ENCODE measurements at places on chromosomes 6 and 20. TPM values are rescaled to one million over a fixed set of nuclear protein-coding genes. Genes with fewer than 3 reads are reported as not detected.

Gene NOTCH4
- total RNA-seq, result 2.6 TPM

Gene MOG
- total RNA-seq, result not detected

Gene NTSR1
- total RNA-seq, result 0.08 TPM

Gene AAR2
- 14.1 TPM for total RNA-seq

Gene LYRM4
- total RNA-seq, result 4.4 TPM

Gene SLC52A3
- total RNA-seq, result 0.08 TPM

Gene HMGA1
- 4.2 TPM for total RNA-seq

Gene ENPP5
- total RNA-seq, result 3.2 TPM

Gene MYL9
- 0.98 TPM for total RNA-seq

DNA sequence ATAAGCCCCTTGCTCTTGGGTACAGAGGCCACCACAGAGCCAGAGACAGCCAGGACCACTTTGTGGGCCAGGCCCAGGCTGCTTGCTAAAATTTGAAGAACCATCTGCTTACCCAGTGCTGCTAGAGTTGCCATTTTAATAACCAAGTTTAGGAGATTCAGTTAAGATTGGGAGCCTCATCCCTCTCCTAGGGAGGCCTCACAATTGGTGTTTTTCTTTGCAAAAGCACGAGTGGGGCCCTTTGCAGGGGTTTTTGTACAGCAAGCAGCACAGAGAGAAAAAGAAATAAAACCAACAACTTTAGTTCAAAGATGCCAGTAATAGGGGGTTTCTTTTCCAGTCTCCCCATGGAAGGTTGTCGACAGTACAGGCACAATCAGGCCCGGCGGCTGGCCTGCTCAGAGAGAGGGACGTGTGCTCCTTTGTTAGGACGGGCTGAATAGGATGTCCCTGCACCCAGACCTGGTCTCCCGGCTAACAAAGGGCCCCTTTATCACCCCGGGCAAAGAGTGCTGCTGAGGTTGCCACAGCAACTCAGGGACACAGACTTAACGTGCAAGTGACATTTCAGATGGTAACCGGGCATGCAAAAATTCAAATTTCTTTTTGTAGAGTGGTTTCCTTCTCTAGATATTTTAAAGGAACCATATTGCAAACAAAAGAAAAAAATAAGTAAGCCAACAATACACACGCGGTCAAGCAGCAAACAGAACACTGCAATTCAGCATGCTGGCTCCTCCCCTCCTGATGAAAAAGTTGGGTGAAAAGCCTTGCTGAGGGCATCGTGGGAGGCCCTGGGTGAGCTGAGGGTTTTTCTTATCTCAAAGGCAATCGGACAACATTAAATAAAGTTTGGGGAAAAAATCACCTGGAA lies 10.5 kb upstream of the TOX2 start:
- no peaks in the 10 kb centered on the region for H3K36me3 ChIP-seq
- no peaks in the 10 kb centered on the region for H3K27me3 ChIP-seq
- H3K4me1 ChIP-seq, result peaks cover 16% of the 10 kb centered on the region

- H3K4me1 ChIP-seq, result no peaks in the 10 kb centered on the region
- no peak overlapping the region for H3K27ac ChIP-seq
- H3K4me3 ChIP-seq, result no peak overlapping the region
- H3K27me3 ChIP-seq, result no peaks in the 10 kb centered on the region
- no peaks in the 10 kb centered on the region for H3K36me3 ChIP-seq
Observed at GRCh38 chr6:5334341-5334740, 73.0 kb downstream of the FARS2 start.

GRCh38 chr6:22113026-22113766 lies 183.6 kb downstream of the PRL start:
- DNase-seq, result no peak
- no peaks in the 10 kb centered on the region for H3K36me3 ChIP-seq
- no peak overlapping the region for H3K4me3 ChIP-seq
- H3K27me3 ChIP-seq, result no peaks in the 10 kb centered on the region
- H3K4me1 ChIP-seq, result no peaks in the 10 kb centered on the region

GRCh38 chr20:20369250-20370093 lies 1.6 kb downstream of the INSM1 start:
- no peak overlapping the region for H3K4me3 ChIP-seq
- H3K4me1 ChIP-seq, result peaks cover 33% of the 10 kb centered on the region
- H3K27me3 ChIP-seq, result no peaks in the 10 kb centered on the region
- H3K27ac ChIP-seq, result no peak overlapping the region
- no peak for DNase-seq

- H3K27ac ChIP-seq, result no peak overlapping the region
- no peaks in the 10 kb centered on the region for H3K27me3 ChIP-seq
- no peaks in the 10 kb centered on the region for H3K4me1 ChIP-seq
- H3K4me3 ChIP-seq, result no peak overlapping the region
- no peaks in the 10 kb centered on the region for H3K36me3 ChIP-seq
- DNase-seq, result no peak
Observed at GRCh38 chr20:13441388-13441787, 197.3 kb downstream of the TASP1 start.

DNA sequence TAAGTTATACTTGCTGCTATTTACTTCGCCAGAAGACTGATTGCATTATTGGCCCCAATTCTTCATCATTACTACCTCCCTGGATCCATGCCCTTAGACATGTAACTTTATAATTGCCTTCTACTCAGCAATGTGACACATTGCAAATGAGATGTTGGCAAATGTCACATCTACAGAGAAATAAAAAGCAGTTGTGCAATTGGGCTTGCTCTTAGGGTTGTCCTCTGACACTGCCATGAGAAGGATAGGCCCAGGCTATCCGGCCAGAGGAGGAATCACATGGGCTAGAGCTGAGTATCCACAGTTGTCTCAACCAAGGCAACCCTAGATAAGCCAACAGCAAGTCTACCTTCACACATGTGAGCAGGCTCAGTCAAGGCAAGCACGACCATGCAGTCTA lies 447.0 kb downstream of the PLCB1 start:
- no peaks in the 10 kb centered on the region for H3K36me3 ChIP-seq
- no peak overlapping the region for H3K27ac ChIP-seq
- DNase-seq, result no peak
- H3K4me1 ChIP-seq, result no peaks in the 10 kb centered on the region

DNA sequence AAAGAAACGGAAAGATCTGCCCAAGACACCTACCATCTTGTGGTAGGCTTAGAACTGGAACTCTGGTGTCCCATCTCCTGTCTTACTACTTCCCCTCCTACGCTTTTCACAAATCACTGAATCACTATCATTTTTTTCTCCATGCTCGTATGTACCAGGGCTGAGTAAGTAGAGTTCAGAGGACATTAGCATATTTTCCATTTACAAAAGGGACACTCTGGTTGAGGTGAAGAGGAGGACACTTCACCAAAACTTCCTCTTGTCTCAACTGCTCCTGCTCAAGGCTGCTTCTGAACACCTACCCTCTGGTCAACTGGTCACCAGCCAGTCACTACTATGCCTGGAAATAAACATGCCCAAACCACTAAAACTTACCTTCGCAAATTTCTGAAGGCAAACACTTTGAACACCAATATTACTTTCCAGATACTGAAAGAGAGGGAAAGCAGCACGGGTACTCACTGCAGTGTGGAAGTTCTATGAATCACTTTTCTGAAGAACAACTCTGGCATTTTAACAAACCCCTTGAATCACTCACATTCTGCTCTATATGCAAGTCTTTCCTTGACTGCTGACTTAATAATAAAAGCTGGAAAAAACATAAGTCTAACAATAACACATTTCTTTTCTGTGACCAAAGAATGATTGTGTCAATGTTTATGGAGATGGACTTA lies 123.3 kb downstream of the INSM1 start:
- H3K27ac ChIP-seq, result no peak overlapping the region
- DNase-seq, result no peak
- H3K4me3 ChIP-seq, result no peak overlapping the region
- H3K27me3 ChIP-seq, result no peaks in the 10 kb centered on the region
- H3K36me3 ChIP-seq, result peaks cover 45% of the 10 kb centered on the region

- no peaks in the 10 kb centered on the region for H3K4me1 ChIP-seq
- H3K36me3 ChIP-seq, result no peaks in the 10 kb centered on the region
- no peaks in the 10 kb centered on the region for H3K27me3 ChIP-seq
- no peak for DNase-seq
- no peak overlapping the region for H3K4me3 ChIP-seq
Observed at GRCh38 chr20:15575255-15575654, 998.0 kb downstream of the KIF16B start.

GRCh38 chr6:143429970-143430369 lies 20.5 kb downstream of the ADAT2 start:
- H3K27ac ChIP-seq, result no peak overlapping the region
- DNase-seq, result no peak
- no peaks in the 10 kb centered on the region for H3K36me3 ChIP-seq
- H3K27me3 ChIP-seq, result no peaks in the 10 kb centered on the region
- peaks cover 25% of the 10 kb centered on the region for H3K4me1 ChIP-seq

DNA sequence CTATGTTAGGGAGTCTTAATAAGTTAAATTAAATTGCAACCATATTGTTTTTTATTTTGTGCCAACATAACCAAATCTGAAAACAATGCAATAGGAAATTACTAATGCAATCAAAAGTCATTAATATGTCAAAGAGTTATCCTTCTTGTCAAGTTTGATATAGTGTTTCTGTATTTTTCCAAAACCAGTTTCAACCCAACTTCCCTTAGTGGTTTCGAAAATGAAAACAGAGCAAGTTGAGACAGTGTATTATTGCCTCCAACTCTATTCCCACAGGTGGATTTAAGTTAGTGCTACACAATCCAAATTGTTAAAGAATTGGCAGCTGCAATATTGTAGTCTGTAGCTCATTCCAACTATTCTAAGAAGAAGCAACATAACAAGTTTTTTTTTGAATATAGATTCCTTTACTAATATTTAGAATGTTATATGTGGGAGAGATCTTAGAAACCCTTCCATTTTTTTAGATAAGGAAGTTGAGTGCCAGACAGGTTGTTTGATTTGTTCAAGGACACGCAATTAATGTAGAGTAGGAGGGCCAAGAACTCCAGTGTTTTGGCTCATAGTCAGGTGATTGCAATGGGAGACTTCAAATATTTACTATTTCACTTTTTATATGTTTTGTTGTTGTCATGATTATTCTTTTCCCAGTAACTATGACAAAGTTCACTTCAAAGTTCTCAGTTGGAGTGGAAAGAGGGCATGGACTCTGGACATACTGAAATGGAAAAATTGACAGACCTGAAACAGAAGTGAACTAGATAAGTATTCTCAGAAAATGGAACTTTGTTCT lies 282.4 kb upstream of the HSF2 start:
- DNase-seq, result no peak
- no peak overlapping the region for H3K27ac ChIP-seq
- no peaks in the 10 kb centered on the region for H3K4me1 ChIP-seq
- no peaks in the 10 kb centered on the region for H3K27me3 ChIP-seq

DNA sequence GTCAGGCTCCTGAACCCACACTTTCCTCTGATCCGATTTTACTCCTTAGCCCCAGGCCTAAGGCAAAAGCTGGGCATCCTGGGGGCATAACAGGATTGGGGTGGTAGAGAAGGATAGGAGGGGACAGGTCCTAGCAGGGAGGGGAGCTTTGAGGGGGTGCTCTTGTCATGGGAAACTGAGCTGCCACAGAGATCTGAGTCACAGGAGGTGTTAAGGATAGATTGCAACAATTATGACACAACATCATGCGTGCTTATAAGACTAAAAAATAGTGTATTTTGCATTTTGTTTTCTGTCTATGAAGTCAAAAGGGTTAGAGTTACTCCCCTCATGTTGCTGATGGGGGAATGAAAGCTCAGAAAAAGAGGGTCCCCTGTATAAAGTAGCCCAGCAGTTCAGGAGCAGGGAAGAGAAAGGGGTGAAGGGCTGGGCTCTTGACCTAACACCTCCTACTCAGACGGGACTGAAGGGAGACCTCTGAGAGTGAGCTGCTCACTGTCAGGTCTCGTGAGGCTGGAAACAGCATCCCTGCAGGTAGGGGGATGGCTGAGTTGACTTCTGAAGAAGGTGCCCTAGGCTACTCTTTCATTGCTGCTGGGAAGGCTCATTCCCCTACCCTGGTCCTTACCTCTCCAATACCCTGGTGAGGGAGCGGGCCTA lies 2.0 kb downstream of the GLP1R start:
- H3K4me1 ChIP-seq, result peaks cover 10% of the 10 kb centered on the region
- DNase-seq, result no peak
- H3K27me3 ChIP-seq, result peaks cover 5% of the 10 kb centered on the region
- H3K27ac ChIP-seq, result no peak overlapping the region

DNA sequence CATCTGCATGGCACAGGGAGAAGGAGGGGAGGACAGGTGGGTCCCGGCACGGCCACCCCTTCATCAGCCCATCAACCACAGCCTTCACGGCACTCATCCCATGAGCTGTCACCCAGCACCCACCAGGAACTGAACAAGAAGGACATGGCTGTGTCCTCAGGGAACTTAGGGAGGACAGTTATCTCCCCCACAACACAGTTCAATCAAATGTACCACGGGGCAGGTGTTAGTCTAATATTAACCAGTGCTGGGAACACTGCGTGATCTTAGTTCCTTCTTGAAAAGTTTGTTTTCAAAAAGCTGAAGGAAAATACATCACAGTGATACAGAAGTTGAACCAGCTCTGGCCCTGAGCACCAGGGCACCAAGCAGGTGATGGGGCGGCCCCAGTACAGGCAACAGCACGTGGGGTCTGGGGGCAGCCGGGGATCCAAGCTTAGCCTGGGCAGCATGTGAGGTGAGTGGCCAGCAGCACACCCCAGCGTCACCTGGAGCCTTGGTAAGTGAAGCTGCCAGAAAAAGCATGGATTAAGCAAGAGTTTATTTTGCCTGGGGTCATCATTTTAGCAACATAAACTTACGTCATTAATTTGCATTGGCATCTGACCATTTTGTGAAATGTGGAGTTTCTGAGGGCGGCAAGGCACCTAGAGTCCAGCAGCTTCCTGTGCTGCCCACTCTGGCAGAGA lies 35.5 kb upstream of the AFDN start:
- H3K27ac ChIP-seq, result peak overlapping the region; percentile 98
- peaks cover 67% of the 10 kb centered on the region for H3K4me1 ChIP-seq
- DNase-seq, result peak; percentile 53
- peak overlapping the region; percentile 71 for H3K4me3 ChIP-seq
- H3K36me3 ChIP-seq, result peaks cover 4% of the 10 kb centered on the region

DNA sequence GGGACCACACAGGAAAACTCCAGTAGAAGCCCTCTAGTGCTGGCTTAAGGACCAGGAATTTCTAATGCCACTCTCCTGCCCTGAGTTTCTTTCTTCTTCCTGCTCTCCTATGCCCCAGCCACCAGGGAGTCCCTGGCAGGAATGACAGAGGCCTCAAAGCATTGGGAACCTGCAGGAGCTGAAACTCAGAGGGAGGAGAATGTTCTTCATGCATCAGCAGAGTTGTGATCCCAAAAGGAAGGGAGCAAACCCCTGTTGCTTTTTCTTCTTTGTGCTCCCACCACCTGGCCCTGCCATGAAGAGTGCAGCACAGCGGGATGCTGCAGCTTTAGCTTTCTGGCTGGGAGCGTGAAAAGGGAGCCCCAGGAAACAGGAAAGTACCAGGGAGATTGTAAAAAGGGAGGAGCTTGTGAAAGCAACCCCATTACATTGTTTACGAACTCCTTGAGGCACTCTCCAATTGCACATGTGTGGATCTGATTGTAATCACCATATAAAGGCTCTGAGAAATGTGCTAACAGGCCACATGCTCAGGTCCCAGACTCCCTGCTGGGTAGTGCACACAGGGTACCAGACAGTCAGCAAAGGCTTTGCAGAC lies 34.7 kb upstream of the FKBP1A start:
- no peaks in the 10 kb centered on the region for H3K36me3 ChIP-seq
- H3K27ac ChIP-seq, result no peak overlapping the region
- H3K4me3 ChIP-seq, result no peak overlapping the region
- no peaks in the 10 kb centered on the region for H3K27me3 ChIP-seq
- H3K4me1 ChIP-seq, result no peaks in the 10 kb centered on the region

GRCh38 chr6:150924808-150925589 lies 59.5 kb downstream of the MTHFD1L start:
- no peaks in the 10 kb centered on the region for H3K36me3 ChIP-seq
- H3K4me1 ChIP-seq, result peaks cover 3% of the 10 kb centered on the region
- DNase-seq, result no peak
- H3K4me3 ChIP-seq, result no peak overlapping the region
- H3K27me3 ChIP-seq, result no peaks in the 10 kb centered on the region

GRCh38 chr6:120935908-120936307 lies 398.4 kb downstream of the TBC1D32 start:
- H3K27me3 ChIP-seq, result no peaks in the 10 kb centered on the region
- H3K36me3 ChIP-seq, result no peaks in the 10 kb centered on the region
- no peak for DNase-seq
- no peaks in the 10 kb centered on the region for H3K4me1 ChIP-seq
